ENCODE measurements at places on chromosomes 6 and 20. TPM values are rescaled to one million over a fixed set of nuclear protein-coding genes. Genes with fewer than 3 reads are reported as not detected.

Gene PRL
- total RNA-seq = not detected

Gene TNFAIP3
- total RNA-seq = 4.9 TPM

Gene LZTS3
- 7.6 TPM for total RNA-seq

Gene HM13
- 56.0 TPM for total RNA-seq

Gene DCBLD1
- 37.9 TPM for total RNA-seq

Gene MOG
- not detected for total RNA-seq

Gene HLA-DMB
- 0.25 TPM for total RNA-seq

Gene FOXS1
- total RNA-seq = 0.39 TPM

Gene HRH3
- total RNA-seq = not detected

Gene TMEM217
- total RNA-seq = 11.3 TPM

Gene OR12D3
- not detected for total RNA-seq

Gene TAAR2
- total RNA-seq = not detected

Gene NRM
- 2.1 TPM for total RNA-seq

Gene TNF
- not detected for total RNA-seq

Gene PACRG
- under 0.01 TPM for total RNA-seq

Gene TGM2
- 408 TPM for total RNA-seq

Gene DEFB125
- total RNA-seq = not detected

Gene FAM217A
- total RNA-seq = not detected

Gene MATN4
- under 0.01 TPM for total RNA-seq

Gene ARHGAP40
- total RNA-seq = not detected

Gene CD24
- total RNA-seq = 0.38 TPM

Gene CHRNA4
- 0.13 TPM for total RNA-seq

Gene SPO11
- total RNA-seq = not detected

Gene CD2AP
- 19.8 TPM for total RNA-seq

Gene PRDM13
- not detected for total RNA-seq

Gene LIN28B
- not detected for total RNA-seq

Gene PEX7
- total RNA-seq = 5.1 TPM

Gene ANGPT4
- not detected for total RNA-seq

Gene C6orf132
- total RNA-seq = under 0.01 TPM

Gene PFDN6
- 31.5 TPM for total RNA-seq

Gene IL22RA2
- total RNA-seq = not detected

Gene PFDN4
- total RNA-seq = 70.0 TPM

Gene CCR6
- total RNA-seq = not detected

Gene CD83
- total RNA-seq = 3.8 TPM

Gene BTN3A1
- 8.1 TPM for total RNA-seq

Gene KDM1B
- total RNA-seq = 6.3 TPM

Gene ZGPAT
- total RNA-seq = 10.1 TPM

Gene AVP
- not detected for total RNA-seq

Gene ARMH2
- not detected for total RNA-seq

Gene MEP1A
- not detected for total RNA-seq

Gene HLA-DQB1
- under 0.01 TPM for total RNA-seq

Gene RBM38
- 16.7 TPM for total RNA-seq

Gene MUCL3
- total RNA-seq = not detected

Gene EDN1
- total RNA-seq = 63.0 TPM

Gene DUSP15
- 0.26 TPM for total RNA-seq

Gene CENPW
- 14.4 TPM for total RNA-seq

Gene MYL9
- total RNA-seq = 1.8 TPM

Gene C6orf15
- total RNA-seq = not detected

Gene TINAG
- total RNA-seq = not detected

Gene CPNE5
- 5.0 TPM for total RNA-seq

Gene ZBTB24
- 4.1 TPM for total RNA-seq

Gene TPX2
- 12.9 TPM for total RNA-seq

Gene ADGRF1
- not detected for total RNA-seq

Gene SCGN
- under 0.01 TPM for total RNA-seq

Gene LY6G6D
- not detected for total RNA-seq
